ENCODE measurements at places on chromosomes 16 and 17.
A peak's percentile ranks its signal among the peaks of the same experiment; 100 is the strongest.

- DNase-seq, result no peak
These were observed 39.9 kb downstream of the PSMD12 start for GRCh38 chr17:67326440-67326839.

DNA sequence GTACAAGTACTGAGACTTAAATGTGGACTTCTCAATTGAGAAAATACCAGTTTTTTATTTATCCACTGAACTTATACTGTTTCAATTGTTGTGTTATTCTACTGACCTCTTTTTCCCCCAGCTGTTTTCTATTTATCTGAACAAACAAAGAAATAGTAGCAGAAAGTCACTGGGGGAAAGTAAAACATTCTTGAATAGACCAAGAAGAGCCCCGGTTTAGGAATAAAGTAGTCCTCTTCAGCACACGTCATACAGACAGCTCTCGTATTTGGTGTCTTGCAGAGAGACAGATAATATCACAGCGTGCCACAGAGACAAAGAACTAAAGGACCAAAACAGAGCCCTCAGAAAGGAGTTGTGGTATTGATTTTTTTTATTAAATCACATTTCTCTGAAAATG, 1159.1 kb upstream of the CDH8 start:
- DNase-seq, result no peak

- DNase-seq, result no peak
These were observed 32.9 kb downstream of the MAP2K4 start for GRCh38 chr17:12053552-12053951.

DNA sequence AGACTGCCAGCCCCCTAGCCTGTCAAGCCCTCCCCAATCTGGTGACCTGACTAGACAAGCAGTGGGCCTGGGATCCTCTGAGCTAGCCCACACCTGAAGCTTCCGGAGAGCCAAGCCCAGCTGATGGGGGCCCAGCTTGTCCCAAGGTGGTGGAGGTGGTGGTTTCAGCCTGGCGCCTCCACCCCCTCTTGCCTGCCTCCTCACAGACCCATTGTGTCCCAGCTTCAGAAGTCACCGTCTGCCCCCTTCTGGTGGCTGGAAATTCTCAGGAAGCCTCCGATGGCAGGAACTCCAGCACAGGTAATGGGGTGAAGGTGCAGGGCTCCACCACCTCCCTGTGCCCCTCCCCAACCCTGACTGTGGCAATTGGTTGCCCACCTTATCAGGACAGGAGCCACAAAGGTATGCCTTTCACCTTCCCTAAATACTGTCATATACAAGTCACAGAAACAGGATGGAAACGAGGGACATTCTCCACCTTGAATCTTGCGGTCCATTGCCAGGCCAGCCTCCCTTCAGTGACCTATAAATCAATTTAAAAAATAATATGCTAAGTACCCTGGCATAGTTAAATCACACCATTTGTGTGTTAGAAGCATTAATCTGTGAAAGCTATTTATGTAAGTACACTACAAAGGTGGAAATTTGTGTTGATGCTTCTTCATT, 66.0 kb upstream of the ZNF423 start:
- peak; percentile 58 for DNase-seq

DNA sequence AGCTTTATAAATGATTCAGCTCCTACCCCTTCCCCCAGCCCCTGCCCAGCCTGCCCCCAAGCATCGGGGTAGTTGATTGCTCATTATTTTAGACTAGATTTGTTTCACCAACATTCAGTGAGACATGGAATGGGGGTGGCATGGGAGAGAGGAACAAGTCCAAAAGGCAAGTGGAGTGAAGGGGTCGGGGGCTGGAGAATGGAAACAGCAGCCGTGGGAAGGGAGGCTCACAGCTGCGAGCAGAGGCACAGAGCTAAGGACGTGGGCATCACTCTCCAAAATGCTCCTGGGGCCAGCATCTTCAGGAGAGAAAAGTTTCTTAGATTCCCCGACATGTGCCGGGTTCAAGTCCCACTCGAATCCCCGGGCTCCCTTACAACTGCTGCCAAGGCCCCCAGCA, 19.3 kb downstream of the PIPOX start:
- no peak for DNase-seq

DNA sequence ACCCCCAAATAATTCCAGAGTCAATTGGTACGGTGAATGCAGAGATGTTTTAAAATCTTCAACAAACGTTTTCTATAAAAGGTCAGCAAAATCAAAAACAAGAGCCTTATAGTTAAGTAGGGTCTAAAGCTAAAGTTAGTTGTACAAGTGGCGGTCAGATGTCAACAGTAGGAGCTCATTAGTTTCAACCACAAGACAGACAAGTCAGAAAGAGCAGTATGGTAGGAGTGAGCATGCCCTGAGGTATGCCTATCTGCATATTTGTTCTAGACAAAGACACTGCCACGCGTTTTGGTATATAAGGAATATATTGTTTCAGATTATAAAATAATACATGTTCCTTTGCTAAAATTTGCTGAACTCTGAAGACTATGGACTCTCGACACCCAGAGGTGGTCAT, 431.5 kb upstream of the KIF2B start:
- DNase-seq, result no peak

GRCh38 chr17:20068445-20068844, 59.3 kb downstream of the SPECC1 start:
- no peak for DNase-seq

DNA sequence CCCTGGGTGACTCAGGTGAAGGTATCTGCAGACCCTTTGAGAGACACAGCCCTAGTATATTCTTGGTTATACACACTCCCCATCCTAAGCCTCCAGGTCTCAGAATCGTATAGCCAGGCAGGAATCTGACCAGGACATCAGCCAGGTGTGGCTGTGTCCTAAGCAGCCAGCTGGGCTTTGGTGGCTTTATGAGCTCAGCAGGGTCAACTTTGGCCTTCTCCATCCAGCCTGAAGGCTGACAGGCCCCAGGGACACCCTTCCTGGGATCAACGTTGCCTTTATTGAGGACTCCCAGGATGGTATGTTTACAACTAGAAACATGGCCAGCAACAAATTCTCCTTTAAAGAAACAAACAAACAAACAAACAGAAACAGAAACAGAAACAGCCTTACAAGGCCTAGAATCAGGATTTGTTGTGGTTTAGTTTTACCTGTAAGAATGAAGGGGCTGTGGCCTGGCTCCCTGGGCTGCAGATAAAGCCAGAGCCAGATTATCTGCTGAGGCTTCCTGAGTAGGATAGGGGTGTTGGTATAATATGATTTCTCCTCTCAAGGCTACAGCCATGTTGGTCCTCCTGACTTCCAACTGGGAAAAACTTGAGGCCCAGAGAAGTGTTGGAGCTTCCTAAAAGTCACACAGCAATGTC, 8.5 kb downstream of the KIF19 start:
- no peak for DNase-seq

DNA sequence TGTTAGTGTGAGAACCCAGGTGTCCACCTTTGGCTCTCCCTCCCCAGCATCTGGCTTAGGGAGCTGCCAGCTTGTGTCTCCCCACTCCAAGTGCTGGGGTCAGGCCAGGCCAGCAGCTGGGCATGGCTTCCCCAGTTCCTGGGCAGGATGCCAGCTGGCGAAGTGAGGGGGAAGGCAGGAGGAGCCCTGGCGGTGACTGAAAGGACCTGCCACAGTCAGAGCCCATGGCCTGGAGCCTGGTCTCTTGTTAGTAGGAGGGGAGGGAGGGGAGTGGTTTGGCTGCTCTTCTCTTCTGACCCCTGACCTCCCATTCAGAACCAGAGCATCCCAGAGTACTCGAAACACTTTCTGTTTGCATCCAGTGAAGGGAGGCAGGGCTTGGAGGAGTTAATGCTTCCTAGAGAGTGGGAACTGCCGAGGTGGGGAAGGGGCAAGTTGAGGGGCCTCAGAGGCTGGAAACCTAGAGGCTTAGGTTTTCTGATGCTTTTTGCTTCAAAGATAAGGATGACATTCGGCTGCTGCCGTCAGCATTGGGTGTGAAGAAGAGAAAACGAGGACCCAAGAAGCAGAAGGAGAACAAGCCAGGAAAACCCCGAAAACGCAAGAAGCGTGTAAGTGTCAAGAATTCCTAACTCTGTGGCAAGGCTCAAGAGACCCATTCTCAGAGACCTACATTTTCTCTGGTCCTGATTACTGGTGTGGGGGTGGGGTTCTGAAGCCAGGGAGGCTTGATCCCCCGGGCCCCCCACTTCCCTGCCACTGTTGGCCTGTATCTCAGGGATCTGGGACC, 772 bp downstream of the CHD3 start:
- DNase-seq, result peak; percentile 98

- DNase-seq, result peak; percentile 41
These were observed 78.1 kb upstream of the TOB1 start for GRCh38 chr17:50944054-50944901.

GRCh38 chr16:57115514-57116182, 23.3 kb downstream of the CPNE2 start:
- DNase-seq, result peak; percentile 20

- DNase-seq, result no peak
These were observed 1.1 kb downstream of the PLLP start for GRCh38 chr16:57283214-57283958.

DNA sequence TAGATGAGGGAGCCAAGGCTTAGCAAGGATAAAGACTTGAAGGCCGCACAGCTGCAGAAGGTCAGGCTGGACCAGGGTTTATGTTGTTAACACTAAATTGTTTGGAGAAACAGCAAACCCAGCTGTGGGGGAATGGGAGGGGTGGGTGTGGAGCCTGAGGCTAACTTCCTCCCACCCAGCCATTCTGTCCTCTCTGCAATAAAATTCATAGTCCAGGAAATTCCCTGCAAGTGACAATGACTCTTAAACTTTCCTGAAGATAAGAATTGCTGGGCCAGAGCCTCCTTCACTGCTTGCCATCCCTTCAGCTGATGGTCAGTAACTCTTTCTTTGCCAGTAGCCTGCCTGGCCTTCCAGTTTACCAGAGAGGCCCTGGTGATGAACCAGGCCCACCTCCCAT, 19.4 kb upstream of the ATP5MC1 start:
- DNase-seq, result no peak

- DNase-seq, result no peak
These were observed 3.4 kb downstream of the CCP110 start for GRCh38 chr16:19527161-19527560.

- no peak for DNase-seq
These were observed 20.7 kb upstream of the MED13 start for GRCh38 chr17:62085511-62086408.

DNA sequence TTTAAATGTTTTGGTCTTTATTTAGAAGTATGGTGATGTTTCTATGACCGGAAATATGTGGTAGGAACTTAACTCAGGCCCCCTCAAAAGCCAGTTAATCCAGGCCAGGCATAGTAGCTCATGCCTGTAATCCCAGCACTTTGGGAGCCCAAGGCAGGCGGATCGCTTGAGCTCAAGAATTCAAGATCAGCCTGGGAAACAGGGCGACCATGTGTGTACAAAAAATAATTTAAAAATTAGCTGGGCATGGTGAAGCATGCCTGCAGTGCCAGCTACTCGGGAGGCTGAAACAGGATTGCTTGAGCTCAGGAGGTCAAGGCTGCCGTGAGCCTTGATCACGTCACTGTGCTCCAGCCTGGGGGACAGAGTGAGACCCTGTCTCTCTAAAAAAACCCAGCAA, 10.3 kb downstream of the RSL1D1 start:
- no peak for DNase-seq

GRCh38 chr17:6019959-6020358, 50.2 kb upstream of the WSCD1 start:
- DNase-seq, result no peak

- DNase-seq, result no peak
These were observed 297.1 kb downstream of the IRF8 start for GRCh38 chr16:86195863-86196630.

DNA sequence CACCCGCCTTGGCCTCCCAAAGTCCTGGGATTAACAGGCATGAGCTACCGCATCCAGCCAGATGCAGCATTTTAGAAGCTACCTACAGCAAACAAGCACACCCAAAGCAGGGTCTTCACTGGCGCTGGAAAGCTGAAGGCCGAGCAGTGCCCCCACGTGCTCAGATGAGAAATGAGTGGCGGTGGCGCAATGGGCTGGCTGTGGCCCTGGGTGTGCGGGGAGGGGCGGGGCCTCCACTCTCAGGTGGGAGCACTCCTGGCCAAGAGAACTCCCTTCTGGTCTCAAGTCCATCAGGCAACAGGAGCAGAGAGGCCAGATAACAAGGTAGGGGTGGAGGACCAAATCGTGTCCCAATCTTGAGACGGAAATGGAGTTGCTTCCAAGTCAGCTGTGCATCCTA, 12.1 kb downstream of the TMEM11 start:
- no peak for DNase-seq

- DNase-seq, result no peak
These were observed 223.2 kb upstream of the FOXF1 start for GRCh38 chr16:86286991-86287663.

- DNase-seq, result no peak
These were observed 6.1 kb upstream of the ATP6V0C start for GRCh38 chr16:2507665-2508064.

DNA sequence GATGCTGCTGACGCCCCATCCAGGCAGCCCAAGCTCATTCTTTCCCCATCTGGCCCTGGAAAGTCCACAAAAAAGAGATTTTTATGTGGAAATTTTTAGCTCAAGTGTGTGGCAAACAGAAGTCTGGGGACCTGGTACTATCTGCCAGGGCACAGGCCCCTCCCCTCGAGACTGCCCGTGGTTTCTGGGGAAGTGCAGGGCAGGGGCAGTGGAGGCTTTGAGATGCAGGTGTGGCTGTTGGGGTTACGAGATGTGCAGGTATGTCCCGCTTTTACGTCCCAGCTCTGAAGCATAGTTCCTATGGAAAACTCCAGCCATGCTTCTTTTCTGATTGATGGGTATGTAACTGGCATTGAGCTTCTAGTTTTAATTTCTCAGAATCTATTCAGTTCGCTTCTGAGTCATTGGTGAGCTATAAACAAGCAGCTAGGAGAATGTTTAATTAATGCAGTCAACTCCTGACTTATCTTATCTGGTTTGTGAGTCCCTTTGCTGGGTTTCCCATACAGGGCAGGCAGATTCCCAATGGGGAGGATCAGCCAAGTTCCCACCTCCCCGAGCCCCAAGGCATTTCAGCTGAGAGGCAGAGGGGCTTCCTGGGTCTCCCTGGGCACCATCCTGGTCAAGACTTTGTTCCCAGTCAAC, 16.2 kb downstream of the TBX4 start:
- DNase-seq, result no peak

GRCh38 chr16:11350921-11351335, 5.7 kb downstream of the RMI2 start:
- no peak for DNase-seq

GRCh38 chr16:56938664-56939513, 6.9 kb downstream of the HERPUD1 start:
- peak; percentile 35 for DNase-seq

- DNase-seq, result no peak
These were observed 5.6 kb upstream of the HSBP1 start for GRCh38 chr16:83802135-83802534.

DNA sequence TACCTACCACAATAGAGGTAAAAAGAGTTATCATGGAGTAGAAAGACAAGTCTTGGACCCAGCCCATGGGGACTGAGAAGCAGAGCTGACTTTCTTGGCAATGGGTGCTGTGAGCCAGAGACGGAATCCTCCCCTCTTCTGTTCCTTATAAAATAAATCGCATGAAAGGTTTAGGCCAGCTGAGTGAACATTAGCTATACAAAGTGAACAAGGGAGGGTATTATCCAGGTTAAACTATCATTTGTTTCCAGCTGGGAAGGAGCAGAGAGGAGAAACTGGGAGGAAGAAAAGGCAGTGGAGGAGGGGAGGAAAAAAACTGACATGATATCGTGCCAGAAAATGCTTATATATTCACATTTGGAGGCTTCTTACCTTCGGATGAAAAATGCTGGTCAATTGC, 13.3 kb upstream of the PAFAH1B1 start:
- DNase-seq, result no peak

Measured in NCI-H1105 treated with DMSO at 0.1 percent for 48 hours (cell line).